Fibroblast of lung (primary cell): ENCODE measurements at places on chromosomes 16 and 17.

- peak; percentile 70 for DNase-seq
These were observed 6.1 kb downstream of the WDR81 start for GRCh38 chr17:1730326-1731193.

GRCh38 chr17:83089328-83090132 is 10.1 kb downstream of the METRNL start:
- no peak for DNase-seq

DNA sequence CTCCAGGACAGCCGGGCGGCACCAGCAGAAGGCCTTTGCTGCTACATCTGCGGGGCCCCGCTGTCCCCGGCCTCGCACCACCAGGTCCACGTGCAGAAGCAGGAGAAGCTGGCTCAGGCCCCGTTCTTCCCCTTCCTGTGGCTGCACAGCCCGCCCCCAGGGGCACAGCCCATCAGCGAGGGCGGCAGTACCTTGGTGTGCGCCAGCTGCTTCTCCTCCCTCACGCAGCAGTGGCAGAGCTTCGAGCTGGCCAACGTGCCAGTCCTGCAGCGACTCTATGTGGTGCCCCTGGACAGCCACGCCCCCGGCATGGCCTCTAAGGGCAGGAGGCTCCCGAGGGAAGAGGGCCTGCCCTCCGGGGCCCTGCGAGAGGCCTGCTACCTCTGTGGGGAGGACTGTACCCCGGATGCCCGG is 58.3 kb upstream of the CIBAR2 start:
- no peak for DNase-seq

- no peak for DNase-seq
These were observed 325.1 kb upstream of the HSBP1 start for GRCh38 chr16:83482545-83483162.

DNA sequence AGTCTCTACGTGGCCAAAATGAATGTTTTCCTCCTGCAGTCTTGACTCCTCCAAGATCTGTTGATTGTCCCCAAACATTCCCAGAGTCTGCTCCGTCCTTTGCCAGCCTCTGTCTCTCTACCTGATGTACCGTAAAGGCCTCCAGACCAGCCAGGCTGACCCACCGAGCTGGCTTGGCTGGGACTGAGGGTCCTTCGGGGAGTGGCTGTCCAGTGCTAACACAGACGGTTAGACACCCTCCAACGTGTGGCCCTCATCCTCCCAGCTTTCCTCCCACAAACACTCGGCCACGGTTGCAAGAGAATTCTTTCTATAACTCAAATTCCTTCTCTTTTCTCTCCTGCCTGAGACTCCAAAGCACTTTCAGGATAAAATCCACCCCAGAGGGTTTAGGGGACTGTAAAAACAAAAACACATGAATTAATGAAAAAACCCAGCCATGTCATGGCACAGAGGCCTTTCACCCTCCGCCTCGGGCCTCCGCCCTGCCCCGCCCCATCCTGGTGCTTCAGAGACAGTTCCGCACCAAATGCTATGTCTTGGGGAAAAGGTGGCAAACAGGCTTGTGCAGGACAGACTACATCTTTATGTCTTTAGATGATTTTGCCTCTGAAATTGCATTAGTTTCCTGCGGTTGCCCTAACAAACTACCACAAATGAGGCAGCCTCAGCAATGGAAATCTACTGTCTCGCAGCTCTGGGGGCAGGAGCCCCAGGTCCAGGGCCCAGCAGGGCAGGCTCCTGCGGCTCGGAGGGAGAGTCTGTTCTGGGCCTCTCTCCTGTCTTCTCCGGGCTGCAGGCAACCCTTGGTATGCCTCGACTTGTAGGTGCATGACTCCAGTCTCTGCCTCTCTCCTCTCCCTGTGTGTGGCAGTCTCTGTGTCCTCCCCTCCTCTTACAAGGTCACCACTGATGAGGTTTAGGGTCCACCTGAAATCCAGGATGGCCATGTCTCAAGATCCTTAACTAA is 72.5 kb upstream of the CBX4 start:
- DNase-seq, result no peak

DNA sequence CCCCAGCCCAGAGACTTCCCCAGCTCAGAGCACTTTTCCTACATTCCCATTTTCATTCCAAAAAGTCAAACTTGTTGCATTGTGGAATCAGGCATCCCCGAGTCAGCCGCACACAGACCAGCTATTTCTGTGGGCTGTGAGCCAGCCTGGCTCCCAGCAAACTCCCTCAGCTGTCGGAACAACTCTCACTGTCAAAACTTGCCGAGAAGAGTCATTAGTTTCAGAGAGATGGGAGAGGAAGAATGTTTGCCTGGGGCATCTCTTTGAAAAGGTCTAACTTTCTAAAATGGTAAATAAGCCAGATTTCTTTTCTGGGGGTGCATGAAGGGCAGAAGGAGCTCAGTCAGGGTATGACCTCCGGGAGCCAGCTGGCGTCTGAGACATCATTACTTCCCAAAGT is 280.0 kb downstream of the TMEM114 start:
- DNase-seq, result no peak

DNA sequence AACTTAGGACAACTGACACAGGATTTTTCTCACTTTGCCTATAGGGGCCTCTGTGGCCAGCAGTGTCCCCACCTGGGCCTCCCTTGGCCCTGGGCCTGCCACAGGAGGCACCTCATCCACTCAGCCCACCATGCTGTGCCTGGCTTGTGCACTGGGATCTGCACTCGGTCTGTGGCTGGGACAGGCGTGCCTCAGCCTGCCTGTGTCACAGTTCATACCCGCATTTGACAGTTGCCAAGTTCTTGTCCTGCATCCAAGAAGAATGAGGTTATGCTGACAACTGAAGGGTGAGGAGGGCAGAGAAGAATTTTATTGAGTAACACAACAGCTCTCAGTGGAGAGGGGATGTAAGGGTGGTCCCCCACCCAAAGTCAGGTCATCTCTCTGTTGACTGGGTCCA is 36.0 kb downstream of the ZFP90 start:
- no peak for DNase-seq

DNA sequence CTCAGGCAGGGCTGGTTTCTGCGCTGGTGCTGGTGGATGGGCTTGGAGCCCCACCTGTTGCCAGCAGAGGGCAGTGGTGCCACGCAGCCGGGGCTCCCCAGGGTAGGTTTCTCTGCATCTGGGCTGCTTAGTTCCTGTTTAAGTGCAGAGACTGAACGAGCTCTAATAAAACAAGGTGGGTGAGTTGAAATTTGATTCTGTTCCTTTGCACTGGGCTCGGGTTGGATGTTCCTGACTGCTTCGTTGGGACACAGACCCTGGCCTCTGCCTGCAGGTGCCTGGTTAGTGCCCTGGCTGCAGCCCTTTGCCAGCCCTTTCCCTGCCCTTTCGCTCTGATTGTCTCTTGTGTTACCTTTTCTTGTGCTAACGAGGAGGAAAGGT is 30.0 kb downstream of the TBCD start:
- DNase-seq, result peak; percentile 76

DNA sequence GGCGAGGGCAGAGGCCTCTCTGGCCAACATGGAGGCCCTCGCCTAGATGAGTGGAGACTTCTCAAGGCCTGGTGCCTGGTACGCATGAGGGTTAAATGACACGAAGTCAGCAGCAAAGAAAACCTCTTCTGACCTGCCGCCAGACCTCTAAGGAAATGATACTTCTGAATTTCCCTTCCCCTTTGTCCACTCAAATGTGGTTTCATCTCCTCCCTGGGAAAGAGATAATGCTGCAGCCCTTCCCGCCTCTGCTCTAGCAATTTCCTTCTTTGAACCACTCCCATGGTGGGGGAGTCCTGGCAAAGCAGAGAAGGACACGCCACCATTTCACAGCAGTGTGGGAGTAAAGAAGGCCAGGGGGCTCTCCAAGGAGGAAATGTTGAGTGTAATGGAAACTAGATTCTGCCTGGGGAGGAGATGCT is 65.7 kb upstream of the BCAR1 start:
- peak; percentile 48 for DNase-seq

GRCh38 chr17:6381526-6382465 is 53.1 kb downstream of the AIPL1 start:
- DNase-seq, result no peak

DNA sequence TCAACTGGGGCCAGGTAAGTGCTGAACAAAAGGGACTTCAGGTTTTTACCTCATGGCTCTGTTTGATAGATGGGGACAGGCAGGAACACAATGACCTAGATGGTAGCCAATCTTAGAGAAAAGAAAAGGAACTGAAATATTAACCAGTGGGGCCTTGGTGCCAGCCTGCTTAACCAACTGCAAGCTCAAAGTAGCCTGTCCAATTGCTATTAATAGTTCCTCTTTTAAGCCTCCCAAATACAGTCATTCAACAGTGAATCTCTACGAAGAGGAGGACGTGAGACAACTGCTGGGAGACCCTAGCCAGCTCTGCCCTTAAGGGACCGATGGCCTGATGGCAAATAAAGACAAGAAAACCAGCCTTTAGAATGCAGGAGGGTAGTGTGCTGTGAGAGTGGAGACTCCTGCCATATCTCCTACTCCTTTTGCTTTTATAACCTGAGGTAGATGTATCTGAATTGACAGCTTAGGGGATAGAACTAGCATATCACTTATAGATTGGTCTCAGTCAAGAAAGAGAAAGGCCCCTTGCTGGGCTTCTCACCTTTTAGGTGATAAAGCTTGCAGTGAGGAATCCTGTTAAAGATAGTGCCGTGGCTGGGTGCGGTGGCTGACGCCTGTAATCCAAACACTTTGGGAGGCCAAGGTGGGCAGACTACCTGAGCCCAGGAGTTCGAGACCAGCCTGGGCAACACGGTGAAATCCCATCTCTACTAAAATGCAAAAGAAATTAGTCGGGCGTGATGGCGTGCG is 28.3 kb downstream of the ARSG start:
- no peak for DNase-seq

GRCh38 chr17:79231766-79232287 is 157.2 kb downstream of the ENGASE start:
- no peak for DNase-seq

DNA sequence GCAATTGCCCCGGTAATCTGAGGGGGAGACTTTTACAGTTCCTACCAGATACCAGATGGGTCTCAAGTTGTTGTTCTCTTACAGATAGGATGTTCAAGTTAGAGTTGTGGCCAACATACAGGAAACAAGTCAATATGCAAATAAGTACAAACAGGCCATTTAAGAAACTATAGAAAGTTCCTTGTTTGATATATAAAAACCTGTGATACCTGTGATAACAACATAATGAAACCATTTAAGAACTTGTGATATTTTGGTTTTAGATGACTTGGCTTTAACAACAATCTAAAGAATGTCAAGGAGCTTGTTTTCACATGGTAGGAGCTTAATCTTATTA is 16.8 kb downstream of the CDR2 start:
- DNase-seq, result no peak

DNA sequence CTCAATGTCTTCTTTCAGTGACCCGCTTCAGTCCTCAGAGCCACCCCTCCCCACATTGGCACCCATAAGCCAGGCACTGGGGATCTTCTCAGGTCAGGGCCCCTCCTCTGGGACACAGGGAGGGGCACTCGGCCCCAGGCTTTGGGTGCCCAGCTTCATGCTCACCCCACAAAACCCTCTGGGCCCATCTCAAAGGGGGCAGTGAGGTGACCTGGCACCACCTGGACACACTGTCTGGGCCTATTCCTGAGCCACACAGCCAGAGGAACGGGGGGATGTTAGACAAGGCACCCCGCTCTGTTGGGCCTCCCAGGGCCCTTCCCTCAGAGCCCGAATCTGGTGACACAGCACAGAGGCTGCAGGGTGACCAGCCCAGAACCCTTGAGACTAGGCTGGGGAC is 36.1 kb downstream of the TNFRSF13B start:
- DNase-seq, result no peak

DNA sequence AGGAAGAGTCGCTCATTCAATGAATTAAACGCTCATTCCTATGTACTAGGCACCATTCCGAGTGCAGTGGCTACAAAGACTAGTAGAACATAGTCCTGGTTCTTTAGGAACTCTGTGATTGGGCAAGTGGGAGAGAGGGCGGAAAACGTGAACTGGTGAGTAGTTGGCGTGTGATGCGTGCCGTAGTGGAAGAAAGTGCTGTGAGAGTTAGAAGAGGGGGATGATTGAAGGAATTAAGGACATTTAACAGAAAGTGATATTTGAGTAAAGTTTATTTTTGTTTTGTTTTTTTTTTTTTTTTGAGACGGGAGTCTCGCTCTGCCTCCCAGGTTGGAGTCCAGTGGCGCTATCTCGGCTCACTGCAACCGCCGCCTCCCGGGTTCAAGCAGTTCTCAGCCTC is 7.9 kb upstream of the SLFN14 start:
- DNase-seq, result peak; percentile 52

DNA sequence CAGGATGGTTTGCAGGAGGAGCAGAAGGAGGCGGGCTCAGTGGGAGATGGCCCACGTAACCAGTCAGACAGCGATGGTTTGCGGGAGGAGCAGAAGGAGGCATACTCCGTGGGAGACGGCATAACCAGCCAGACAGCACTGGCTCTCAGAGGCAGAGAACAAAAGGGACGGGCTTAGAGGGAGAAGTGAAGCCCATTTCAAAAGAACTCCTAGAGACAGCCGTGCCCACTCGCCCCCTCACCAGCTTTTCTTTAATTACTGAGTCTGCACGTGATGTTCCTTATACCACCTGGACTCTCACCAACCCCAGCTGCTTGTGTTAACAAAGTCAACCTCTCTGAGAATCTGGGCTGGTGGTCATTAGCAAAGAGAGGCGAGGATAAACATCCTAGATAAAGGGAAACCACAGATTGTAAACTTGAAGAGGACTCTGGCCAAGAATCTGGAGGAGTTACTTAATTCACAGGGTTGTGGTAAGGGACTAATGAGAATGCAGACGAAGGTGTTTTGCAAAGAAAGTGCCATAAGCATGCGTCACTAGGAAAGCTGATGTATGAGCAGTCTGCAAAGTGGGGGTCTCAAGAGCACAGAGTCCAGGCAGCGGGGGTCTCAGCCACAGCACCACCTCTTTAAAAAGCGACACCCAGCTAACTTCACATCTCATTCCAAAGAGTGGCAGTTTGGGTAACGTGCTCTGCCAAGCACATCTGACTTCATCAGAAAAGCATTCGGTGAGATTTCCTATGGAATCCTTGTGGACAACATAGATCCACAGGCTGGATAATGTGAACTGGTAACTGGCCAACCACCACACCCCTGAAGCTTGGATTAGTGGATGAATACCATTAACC is 51.7 kb downstream of the NXN start:
- peak; percentile 99 for DNase-seq
